ENCODE measurements at places on chromosomes 12 and 14.

GRCh38 chr14:88599326-88599725, 36.5 kb downstream of the ZC3H14 start:
- no peak for DNase-seq

DNA sequence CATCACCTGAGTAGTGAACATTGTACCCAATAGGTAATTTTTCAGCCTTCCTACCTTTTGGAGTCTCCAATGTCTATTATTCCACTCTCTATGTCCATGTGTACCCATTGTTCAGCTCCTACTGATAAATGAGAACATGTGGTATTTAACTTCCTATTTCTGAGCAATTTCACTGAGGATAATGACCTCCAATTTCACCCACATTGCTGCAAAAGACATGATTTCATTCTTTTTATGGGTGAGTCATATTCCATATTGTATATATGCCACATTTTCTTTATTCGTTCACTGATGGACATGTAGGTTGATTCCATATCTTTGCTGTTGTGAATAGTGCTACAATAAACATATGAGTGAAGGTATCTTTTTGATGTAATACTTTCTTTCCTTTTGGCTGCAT, 16.4 kb upstream of the BTG1 start:
- no peak for DNase-seq

GRCh38 chr12:31210541-31210940, 115.4 kb downstream of the SINHCAF start:
- no peak for DNase-seq

DNA sequence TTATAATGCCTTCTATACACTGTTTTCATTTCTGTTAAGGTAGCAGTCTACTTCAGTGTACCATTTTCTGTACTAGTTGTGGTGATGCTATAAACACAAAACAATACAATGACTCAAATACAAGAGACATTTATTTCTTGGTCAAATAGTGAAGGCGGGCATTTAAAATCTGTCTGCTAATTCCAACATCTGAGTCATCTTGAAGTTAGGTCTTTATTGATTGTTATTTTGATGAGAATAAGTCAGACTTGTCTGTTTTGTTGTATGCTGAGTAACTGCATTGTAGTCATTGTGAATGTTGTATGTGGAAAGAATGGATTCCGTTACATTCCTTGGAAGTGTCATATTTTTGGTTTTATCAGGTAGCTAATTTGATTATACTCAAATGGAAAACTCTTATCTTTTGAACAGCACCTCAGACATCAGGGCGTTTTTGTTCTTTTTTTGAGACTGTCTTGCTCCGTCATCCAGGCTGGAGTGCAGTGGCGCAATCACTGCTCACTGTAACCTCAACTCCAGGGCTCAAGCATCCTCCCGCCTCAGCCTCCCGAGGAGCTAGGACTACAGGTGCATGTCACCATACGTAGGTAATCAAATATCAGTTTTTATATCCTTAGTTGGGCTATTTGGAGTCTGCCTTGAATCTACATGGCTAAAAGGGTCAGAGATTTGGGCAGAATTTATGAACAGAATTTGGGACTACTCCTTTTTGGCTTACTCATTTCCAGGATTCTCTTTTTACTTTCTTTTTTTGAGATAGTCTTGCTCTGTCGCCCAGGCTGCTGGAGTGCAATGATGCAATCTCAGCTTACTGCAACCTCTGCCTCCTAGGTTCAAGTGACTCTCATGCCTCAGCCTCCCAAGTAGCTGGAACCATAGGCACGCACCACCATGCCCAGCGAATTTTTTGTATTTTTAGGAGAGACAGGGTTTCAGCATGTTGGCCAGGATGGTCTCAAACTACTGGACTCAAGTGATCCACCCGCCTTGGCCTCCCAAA, 56.8 kb downstream of the PAPLN start:
- DNase-seq = no peak

DNA sequence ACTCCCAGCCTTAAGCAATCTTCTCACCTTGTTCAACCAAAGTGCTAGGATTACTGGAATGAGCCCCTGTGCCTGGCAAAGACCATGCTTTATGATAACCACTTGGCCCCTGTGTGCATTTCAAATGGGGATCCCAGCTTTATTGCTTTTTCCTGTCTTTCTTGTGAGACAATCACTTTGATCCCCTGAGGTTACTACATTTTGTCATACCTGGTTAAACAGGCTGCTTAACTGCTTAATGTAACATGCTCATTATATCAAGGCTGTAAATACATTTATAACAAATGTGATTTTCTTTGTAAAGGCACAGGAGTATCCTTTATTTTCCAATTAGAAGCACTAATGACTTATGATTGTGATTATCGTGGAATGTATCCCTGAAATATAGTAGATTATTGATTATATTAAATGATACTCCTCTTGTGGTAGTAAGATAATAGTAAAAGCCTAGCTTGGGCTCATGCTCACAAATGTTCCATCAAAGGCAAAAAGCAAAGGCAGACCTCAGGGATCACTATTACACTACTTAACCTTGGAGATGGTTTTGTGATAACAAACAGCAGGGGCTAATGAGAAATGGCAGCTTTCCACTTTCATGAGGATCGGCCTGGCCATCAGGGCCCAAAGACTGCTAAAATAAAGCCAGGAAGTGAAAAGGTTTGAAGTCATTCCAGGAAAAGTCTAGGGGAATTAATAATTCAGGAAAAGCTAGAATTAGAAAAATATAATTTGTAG, 290.8 kb upstream of the MDGA2 start:
- no peak for DNase-seq

DNA sequence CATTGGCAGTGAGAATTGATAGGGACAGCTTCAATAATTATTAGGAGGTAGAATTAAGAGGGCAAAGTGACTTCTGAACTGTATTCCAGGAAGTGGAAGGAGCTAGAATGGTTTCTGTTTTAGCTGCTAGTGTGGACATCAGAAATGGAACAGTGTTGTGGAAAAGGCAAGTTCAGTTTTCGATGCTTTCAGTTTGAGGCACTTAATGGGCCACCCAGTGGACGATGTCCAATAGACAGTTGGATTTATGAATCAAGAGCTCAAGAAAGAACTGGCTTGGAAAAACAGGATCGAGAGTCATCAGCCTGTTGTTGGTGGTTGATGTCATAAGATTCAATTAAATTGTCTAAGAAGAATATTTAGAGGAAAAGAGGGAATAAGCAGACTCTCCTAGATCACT, 136.3 kb downstream of the DYRK2 start:
- no peak for DNase-seq

- DNase-seq = no peak
Measured at GRCh38 chr12:109934026-109934425, 34.0 kb downstream of the TCHP start.
